ENCODE measurements at places on chromosomes 2 and 18.

DNA sequence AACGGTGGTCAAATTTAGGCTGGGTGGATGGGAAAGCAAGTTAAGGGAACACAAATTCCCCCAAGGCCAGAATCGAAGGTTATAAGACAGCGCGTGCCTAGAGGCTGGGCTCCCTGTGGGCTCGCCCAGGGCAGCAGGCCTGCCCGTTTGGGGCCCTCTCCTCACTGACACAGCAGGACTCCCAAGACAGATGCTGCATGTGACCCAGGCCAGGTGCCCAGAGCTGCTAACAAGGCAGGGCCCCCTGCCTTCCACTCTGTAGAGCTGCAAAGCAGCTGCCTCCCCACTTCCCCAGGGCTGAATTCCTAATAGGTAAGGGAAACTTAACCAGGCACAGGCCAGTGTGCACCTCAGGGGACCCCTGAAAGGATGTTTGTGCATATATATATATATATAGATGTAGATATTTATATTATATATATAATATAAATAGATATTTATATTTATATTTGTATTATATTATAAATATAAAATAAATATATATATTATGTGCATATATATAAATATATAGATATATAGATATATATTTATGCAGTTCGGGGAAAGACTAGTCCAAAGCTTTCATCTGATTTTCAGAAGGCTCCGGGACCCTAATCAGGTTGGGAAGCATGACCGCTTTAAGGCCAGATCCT is 43.7 kb downstream of the TMEM37 start:
- DNase-seq: no peak

DNA sequence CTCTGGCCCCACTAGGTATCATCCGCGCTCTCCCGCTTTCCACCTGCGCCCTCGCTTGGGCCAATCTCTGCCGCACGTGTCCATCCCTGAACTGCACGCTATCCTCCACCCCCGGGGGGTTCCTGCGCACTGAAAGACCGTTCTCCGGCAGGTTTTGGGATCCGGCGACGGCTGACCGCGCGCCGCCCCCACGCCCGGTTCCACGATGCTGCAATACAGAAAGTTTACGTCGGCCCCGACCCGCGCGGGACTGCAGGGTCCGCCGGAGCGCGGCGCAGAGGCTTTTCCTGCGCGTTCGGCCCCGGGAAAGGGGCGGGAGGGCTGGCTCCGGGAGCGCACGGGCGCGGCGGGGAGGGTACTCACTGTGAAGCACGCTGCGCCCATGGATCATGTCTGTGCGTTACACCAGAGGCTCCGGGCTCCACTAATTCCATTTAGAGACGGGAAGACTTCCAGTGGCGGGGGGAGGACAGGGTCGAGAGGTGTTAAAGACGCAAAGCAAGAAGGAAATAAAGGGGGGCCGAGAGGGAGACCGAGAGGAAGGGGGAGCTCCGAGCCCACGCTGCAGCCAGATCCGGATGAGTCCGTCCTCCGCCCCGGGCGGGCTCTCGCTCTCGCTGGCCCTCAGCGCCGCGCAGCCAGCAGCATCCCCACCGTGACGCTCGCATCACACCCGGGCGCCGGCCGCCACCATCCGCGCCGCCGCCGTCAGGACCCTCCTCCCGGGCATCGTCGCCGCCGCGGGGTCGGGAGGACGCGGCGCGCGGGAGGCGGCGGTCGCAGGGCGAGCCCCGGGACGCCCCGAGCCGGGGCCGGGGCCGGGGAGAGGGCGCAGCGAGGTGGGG is 664 bp downstream of the NETO1 start:
- no peak for DNase-seq

- DNase-seq: no peak
These were observed 58.8 kb upstream of the CAPN13 start for GRCh38 chr2:30865892-30866681.

GRCh38 chr2:26558271-26559043 is 80.5 kb upstream of the OTOF start:
- DNase-seq: no peak

GRCh38 chr2:1569879-1570450 is 156.7 kb downstream of the TPO start:
- no peak for DNase-seq

DNA sequence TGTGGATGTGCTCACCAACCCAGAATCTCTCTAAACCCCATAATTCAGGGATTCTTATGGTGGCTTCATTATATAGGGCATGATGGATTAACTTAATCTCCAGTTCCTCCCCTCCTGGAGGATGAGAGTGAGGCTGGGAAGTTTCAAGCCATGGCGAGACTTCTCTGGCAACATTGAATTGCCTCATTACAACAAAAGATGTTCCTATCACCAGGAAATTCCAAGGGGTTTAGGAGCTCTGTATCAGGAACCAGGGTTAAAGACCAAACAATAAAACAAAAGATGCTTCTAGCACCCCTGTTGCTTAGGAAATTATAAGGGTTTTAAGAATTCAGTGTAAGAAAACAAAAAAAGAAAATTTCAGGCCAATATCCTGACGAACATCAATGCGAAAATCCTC is 100.1 kb downstream of the NAB1 start:
- DNase-seq: no peak

DNA sequence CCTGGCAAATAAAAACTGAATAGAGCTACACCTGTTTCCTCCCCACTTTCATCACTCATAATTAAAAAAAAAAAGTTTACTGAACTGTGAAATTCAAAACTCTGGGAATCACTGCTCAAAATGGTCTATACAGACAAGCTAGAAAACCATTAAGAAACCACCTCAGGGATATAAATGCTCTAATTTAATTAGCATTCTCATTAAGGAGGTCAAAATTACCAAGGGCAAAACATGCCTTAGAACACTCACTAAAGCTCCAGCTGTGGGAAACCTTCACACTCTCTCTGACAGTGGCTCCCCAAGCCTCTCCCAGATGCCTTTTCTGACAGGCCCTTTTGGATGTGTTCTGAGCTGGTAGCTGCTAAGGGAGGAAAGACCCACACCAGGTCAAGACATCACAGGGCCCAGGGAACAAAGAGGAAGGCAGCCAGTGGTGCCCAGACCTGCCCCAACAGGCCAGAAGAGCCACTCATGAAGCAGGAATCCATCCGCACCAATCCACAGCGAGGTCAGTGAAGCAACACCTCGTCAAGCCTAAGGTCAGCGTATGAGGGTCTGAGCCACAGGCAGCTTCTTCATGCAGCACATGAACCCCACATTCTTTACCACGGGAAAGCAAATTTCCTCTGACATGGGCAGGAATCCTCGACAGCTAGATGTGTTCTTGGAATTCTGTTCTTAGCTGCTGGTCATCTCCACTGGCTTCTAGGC is 35.6 kb downstream of the XDH start:
- no peak for DNase-seq
